IgD-negative memory B cell (primary cell): ENCODE measurements at places on chromosomes 12 and 14. TPM values are rescaled to one million over a fixed set of nuclear protein-coding genes. Genes with fewer than 3 reads are reported as not detected.

Gene AICDA
- 2.1 TPM for polyA plus RNA-seq

Gene PALS1
- 2.4 TPM for polyA plus RNA-seq

Gene G2E3
- 20.4 TPM for polyA plus RNA-seq

Gene SALL2
- polyA plus RNA-seq, result 0.34 TPM

Gene KRT79
- not detected for polyA plus RNA-seq

Gene KRT74
- not detected for polyA plus RNA-seq

Gene CCDC197
- not detected for polyA plus RNA-seq

Gene LTBP2
- polyA plus RNA-seq, result 0.03 TPM

Gene KRT7
- polyA plus RNA-seq, result not detected

Gene ARF3
- polyA plus RNA-seq, result 20.2 TPM

Gene NKX2-1
- polyA plus RNA-seq, result not detected

Gene WNK1
- polyA plus RNA-seq, result 47.0 TPM

Gene DDN
- not detected for polyA plus RNA-seq

Gene KCNH3
- polyA plus RNA-seq, result 0.15 TPM

Gene ENTPD5
- 2.9 TPM for polyA plus RNA-seq

Gene NANOG
- not detected for polyA plus RNA-seq

Gene IFNG
- not detected for polyA plus RNA-seq

Gene BRF1
- 8.4 TPM for polyA plus RNA-seq

Gene PRB2
- polyA plus RNA-seq, result not detected

Gene TAS2R9
- polyA plus RNA-seq, result not detected

Gene FAIM2
- polyA plus RNA-seq, result not detected

Gene COCH
- polyA plus RNA-seq, result 189 TPM

Gene R3HDM2
- 19.2 TPM for polyA plus RNA-seq

Gene CLEC2A
- polyA plus RNA-seq, result not detected

Gene KIF5A
- not detected for polyA plus RNA-seq

Gene LTBR
- polyA plus RNA-seq, result not detected

Gene FSCB
- polyA plus RNA-seq, result not detected

Gene PDE3A
- not detected for polyA plus RNA-seq

Gene TAS2R42
- not detected for polyA plus RNA-seq

Gene PRPH
- polyA plus RNA-seq, result not detected

Gene TAS2R19
- polyA plus RNA-seq, result not detected
